Activated T-cell treated with anti-CD3 and anti-CD28 coated beads for 1 hour (primary cell): ENCODE measurements at places on chromosomes 4 and X.

- no peak for DNase-seq
Measured at GRCh38 chr4:681736-682451, 7.1 kb downstream of the SLC49A3 start.

DNA sequence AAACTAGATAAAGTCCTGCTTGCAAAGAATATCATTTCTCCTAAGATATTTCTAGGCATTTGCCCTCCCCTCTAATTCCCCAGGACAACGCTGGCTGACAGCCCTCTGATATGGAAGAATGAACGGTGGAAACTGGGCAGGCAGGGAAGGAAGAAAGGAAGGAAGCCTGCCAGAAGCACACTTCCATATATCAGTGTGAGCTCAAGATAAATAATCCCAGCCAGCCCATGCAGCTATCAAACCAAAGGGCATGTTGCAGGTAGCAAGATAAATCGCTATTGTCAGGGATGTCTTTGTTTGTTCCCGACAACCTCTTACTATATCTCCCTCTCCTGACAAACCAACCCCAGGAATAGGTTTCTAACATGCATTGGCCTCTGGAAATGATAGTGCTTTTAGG is 412.8 kb downstream of the HNRNPD start:
- no peak for DNase-seq

DNA sequence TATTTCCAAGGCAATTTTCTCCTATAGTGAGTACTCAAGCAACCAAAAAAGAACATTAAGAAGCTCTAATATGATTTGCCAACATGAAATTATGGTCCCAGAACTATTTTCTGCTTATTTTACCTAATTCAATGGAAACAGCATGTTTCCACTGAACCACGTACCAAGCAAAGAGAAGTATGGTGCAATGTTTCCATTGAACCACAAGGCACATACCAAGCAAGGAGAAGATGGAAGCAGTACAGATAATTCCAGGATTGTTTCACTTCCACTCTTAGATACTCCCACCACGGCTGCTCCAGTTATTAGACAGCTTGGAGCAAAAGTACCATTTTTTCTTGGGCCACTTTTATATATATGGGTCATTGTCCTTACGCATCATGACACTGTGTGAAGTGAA is 164.9 kb downstream of the RNF150 start:
- no peak for DNase-seq

DNA sequence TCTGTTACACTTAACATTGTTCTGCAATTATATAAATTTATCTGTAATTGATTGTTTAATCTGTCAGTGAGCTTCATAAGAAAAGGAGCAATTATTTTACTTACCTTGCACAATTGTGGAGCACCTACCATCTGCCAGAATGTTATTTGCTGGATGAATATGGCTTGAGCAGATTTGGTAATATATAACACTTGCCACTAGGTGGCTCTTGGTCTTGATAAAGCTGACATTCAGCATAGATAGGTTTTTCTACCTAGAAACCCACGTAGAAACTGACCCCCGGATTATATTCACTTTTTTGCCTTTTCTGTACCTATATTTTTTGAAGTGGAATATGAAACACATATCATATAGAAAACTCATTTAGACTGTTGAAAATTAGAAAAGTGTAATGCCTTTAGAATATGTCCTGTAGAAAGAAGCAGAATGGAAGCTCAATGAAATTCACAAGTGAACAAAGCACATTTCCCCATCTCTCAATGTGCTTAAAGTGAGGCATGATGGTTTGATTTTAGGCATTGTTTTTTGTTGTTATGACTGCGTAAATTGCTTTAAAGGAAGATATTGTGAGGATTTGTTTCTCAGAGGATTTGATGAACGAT is 9.5 kb downstream of the RBPJ start:
- DNase-seq: no peak

GRCh38 chr4:28373601-28374000 is 1513.0 kb downstream of the STIM2 start:
- no peak for DNase-seq

DNA sequence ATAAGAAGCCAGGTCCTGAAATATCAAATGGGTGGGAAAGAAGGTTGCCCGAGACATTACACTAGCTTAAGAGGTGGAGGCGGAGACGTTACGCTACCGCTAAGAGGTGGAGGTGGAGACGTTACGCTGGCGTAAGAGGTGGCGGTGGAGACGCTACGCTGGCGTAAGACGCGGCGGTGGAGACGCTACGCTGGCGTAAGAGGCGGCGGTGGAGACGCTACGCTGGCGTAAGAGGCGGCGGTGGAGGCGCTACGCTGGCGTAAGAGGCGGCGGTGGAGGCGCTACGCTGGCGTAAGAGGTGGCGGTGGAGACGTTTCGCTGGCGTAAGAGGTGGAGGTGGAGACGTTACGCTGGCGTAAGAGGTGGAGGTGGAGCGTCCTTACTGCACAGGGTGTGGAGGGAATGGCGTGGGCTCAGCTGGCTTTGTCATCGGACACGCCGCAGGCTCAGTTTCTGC is 12.8 kb downstream of the CYP4V2 start:
- DNase-seq: peak; percentile 47

DNA sequence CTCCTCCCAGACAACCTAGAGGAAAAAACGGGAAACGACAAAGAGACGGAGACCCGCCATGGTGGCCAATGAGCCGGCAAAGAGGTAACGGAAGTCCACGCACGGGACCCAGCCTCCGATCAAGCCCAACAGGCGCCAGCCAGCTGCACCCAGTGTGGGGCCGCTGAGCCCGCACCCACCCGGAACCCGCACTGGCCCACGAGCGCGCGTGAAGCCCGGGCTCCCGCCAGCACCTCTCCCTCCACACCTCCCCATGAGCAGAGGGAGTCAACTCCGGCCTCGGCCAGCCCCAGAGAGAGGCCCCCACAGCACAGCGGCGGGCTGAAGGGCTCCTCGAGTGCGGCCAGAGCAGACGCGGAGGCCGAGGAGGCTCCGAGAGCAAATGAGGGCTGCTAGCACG is 14.6 kb upstream of the FMR1 start:
- DNase-seq: no peak

DNA sequence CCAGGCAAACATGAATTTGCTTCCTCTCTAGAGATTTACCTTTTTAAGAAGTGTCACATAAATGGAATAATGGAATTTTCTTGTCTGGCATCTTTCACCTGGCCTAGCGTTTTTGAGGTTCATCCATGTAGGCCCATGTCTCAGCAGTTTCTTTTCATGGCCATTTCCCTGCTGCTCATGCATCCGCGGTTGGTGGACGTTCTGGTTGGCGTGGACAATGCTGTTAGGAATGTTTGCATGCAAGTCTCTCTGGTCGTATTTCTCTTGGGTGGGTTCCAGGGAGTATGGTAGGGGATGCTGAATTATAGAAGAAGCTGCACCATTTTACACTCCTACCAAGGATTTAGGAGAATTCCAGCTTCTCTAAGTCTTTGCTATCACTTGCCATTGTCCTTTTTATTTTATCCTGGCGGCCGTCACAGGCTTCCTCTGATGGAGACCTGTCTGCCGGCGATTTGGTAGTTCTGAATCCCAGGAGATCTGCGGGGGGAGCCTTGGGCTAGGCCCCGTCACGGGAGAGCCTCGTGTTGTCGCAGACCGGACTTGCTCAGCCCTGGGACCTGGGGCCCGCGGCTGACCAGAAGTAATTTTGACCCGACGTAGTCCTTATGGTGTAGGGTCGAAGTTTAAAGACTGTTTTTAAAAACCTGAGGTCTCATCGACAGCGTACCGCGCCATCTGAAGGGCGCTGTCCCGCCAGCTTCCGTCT is 56.9 kb upstream of the TADA2B start:
- no peak for DNase-seq

DNA sequence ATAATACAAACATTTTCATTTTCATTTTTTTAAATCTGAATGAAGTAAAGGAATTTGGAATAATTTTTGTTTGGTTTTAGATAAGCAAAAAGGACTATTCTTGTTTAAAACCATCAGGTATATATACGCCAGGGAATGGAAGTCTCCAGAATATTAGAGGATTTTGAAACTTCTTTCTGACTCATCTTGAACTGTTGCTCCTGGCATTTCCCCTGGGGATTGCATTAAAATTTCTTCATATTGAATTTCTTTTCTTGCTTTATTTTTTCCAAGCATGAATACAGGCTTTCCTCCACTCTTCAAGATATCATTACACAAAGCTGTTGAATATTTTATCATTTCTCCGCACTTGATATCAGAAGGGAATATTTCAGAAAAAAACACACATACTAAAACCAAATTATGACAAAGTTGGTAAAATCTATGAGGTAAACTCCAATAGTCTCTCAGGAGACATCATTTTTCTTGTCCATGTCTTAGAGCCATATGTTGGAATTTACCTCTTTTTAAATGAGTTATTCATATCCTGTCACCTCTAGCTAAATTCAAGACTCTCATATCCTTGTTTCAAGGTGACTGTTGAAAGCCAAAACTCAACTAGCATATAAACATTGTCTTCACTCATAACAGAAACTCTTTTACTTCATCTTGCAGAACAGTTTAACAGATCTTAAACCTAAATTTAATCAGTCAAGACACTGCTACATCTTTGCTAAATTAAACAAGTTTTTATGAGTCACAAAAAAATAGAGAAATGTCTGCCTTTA is 20.7 kb upstream of the CSN1S1 start:
- DNase-seq: no peak

- DNase-seq: no peak
Measured at GRCh38 chrX:119251386-119251785, 15.3 kb downstream of the PGRMC1 start.

- DNase-seq: no peak
Measured at GRCh38 chrX:125678258-125678657, 358.6 kb downstream of the TEX13C start.

DNA sequence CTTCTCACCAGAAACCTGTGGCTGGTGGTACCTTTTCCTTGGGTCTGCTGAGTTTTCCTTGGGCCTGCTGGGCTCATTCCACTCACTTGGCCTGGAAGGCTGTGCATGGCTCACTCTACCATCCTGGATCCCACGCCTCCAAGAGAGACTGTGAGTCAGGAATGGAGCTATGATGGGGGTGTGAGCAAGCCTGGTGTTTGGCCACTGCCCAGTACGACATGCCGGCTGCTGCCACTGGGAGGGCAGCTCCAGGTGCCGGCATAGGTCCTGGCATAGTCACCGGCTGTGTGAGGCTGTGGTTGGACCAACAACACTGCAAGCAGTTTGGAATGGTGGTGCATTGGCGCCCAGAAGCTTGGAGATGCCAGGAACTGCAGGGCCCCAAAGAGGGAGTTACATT is 721.7 kb downstream of the PCDH18 start:
- DNase-seq: no peak

DNA sequence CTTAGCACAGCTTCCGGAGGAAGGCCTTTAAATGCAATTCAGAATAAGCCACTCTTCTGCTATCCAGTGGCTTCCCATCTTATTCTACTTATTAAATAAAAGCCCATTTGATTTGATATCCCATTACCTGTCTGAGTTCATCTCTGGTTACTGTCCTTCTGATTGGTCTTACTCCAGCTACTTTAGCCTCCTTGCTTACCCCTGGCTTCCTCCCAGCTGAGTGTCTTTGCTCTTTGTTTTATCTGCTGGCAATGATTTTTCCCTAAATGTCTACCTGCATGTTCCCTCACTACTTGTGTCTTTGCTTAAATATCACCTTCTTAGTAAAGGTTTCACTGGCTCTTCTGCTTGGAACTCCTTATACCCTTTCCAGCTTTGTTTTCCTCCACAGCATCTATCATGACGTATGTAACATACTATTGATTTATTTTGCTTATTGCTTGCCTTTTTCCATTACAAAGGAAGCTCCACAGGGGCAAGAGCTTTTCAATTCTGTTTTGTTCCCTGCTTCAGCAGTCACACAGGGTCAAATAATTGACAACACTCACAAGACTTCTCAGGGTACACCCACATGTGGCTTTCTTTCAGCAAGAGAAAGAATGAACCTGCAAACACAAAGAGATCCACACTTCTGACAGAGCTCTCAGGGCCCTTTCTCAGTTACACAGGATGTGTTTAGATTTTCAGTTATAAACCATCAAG is 63.8 kb downstream of the TBC1D19 start:
- DNase-seq: no peak

DNA sequence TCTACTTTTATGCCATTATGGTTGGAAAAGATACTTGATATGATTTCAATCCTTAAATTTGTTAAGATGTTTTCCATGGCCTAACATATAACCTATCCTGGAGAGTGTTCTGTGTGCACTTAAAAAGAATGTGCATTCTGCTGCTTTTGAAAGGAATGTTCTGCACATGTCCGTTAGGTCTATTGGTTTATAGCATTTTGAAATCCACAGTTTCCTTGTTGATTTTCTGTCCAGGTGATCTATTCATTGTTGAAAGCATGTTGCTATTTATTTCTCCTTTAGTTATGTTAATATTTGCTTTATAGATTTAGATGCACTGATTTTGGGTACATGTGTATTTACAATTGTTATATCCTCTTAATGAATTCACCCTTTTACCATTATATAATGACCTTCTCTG is 5.7 kb upstream of the KLKB1 start:
- no peak for DNase-seq

GRCh38 chrX:119726900-119727555 is 31.4 kb upstream of the SOWAHD start:
- DNase-seq: no peak

GRCh38 chrX:97310373-97310772 is 426.7 kb downstream of the RPA4 start:
- DNase-seq: no peak
